NCI-H1694 (cell line): ENCODE measurements at places on chromosomes 7 and 10.

DNA sequence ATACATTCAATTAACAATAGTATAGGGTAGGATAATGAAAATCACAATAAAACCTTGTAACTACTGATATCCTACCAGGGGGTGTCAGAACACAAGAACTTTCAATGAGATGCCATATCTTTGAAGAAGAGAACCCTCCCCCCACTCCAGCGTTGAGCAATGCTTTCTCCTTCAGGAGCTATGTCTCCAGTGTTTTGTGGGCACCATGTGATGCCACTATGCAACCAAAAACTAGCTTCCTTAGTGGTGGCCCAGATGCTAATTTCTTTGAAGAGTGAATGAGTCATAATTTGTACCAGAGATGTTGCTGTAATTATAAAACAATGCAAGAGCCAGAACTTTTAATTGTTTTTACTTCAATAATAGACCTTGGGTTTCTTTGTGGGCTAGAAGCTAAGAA, 76.0 kb upstream of the ADO start:
- DNase-seq, result no peak

DNA sequence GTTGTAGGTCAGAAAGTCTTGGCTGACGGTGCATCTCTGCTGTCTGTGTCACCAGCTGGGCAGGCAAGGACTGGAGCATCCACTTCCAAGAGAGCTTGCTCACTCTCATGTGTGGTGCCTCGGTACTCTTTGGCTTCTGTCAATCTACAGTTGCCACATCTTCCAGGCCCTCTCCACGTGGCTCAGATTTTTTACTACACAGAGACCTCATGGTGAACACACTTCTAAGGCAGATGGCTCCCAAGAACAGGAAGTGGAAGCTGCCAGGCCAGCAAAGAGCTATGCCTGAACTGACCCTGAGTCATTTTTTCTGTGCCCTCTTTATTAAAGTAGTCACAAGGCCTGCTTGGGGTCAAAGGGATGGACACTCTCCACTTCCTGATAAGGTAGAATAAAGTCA, 351.5 kb upstream of the AUTS2 start:
- no peak for DNase-seq

- DNase-seq, result no peak
Observed at GRCh38 chr10:91198781-91199180, 21.7 kb upstream of the PCGF5 start.

- no peak for DNase-seq
Observed at GRCh38 chr7:33062023-33062781, at the start of gene NT5C3A. Gene NT5C3A, minus strand, starts transcription at chr7:33062776. Its CDS starts 71 bp downstream, at chr7:33062705.

DNA sequence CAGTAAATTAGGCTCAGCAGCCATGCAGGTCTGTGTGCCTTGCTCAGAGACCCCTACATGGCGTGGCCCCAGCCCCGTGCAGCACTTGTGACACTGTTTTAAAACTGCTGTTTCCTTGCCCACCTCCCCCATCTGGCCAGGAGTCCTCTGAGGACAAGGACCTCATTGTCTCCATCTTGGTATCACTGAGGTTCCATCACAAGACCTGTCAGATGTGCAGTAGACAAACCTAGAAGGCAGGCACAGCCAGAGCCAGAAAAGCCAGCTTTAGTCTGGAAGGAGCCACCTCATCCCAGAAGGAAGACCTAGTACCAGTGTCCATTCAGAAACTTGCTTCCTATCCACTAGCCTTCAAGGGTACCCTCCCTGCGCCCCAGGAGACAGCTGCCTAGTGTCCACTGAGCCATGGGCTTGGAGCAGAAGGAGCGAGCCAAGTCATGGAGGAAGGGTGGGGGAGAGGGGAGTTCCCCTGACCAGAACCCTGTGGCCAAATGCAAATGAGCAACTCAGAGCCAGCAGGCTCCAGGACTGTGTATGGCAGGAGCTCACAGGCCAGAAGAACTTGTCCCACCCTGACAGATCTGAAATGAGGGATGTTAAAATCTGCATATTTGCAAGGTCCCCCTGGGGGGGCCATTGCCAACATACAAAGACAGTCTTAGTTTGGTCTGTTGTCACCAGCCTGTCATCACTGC, 176.1 kb downstream of the SH3PXD2A start:
- DNase-seq, result no peak

GRCh38 chr10:119786117-119786769, 60.4 kb downstream of the INPP5F start:
- DNase-seq, result no peak

- DNase-seq, result no peak
Observed at GRCh38 chr7:140898786-140899536, 25.8 kb downstream of the BRAF start.

DNA sequence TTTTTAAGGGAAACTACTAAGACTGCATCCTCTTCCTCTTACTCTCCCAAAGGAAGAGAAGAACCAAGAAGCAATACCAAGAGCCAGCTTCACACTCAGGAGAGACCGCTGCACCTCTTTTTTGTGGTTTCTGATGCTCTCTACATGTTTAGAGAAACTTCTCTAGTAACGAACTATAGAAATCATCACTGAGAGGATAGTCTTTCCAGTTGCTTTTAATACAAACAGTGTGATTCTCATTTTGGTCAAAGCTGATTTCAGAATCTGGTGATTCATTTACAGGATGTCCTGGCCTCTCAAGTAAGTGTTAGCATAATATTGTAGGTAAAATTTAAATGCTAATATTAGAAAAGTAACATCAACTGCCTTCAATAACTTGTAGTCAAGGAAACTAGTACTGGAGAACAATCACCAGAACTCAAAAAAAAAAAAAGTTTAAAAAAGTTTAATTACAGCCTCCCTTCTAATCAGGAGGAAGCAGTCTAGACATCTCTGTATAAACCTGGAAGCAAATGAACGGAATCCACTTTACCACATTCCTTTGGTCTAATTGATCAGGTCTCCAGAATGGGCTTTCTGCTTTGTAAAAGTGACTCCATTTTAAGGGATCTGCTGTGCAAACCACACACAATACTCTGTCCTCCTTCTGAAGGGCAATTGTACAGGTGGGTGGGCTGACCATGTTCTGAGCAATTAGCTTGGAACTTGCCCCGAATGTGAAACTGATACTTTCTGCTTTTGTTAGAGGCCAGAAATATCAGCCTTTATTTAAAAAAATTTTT, 3.0 kb downstream of the LAMB1 start:
- no peak for DNase-seq

DNA sequence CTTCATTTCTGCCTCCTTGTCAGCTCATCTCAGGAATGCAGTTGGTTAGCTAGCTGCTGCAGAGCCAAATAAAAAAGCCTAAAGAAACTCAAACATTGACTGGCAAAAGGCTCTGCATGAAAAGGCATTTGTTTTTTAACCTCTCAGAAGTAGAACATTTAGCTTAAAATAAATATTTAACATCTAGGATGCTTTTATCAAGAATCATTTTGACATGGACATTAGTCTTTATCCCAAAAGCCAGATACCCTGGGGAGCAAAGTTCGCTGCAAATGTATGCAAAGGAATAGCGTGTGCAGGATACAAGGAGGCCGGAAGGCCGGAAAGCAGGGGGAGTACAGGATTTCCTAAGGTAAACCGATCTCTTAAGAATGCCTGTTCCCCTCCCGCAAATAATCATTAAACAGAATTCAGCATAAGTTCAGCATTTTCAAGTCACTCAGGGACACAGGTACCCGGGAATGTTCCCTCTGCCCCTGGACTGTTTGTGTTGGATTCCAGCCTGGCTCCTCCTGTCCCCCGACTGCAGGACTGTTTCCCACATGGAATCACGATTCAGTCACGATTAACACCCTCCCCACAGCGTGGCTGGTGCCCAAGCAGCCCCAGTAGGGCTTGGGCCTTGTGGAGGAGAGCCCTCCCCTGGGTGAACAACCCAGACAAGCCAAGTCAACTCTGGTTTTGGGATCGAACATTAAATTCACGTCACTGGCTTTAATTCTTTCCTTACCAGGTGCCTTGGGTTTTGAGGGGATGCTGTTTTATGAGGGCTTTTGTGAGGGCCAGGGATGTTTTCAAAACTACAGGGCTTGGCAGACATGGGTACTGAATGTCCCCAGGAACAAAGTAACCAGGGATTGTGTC, 97.8 kb downstream of the HIPK2 start:
- DNase-seq, result no peak

DNA sequence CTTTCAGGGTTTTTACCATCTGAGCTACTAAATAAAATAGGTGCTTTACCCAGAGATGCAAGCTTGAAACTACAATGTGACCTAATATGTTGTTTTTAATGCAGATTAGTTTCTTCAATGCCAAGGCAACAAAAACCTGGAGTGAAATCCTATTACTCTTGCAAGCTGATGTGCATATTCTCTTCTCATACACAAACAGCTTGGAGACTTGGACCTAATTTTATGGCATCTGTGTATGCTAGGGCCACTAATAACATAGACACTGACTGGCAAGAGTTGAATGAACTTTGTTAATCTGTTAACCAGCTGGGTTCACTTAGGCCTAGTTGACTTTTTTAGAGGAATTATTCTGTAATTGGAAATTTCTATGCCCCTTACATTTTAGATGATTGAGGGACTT, 23.4 kb upstream of the SMIM30 start:
- no peak for DNase-seq

DNA sequence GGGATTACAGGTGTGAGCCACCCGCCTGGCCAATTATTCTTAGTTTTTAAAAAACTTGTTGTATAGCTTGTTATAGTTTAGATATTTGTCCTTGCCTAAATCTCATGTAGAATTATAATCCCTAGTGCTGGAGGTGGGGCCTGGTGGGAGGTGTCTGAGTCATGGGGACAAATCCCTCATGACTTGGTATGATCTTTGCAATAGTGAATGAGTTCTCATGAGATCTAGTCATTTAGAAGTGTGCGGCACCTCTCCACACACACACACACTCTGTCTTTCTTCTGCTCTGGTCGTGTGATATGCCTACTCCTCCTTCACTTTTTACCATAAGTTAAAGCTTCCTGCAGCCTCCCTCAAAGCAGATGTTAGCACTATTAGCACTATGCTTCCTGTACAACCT, 37.2 kb downstream of the FAM149B1 start:
- DNase-seq, result no peak

DNA sequence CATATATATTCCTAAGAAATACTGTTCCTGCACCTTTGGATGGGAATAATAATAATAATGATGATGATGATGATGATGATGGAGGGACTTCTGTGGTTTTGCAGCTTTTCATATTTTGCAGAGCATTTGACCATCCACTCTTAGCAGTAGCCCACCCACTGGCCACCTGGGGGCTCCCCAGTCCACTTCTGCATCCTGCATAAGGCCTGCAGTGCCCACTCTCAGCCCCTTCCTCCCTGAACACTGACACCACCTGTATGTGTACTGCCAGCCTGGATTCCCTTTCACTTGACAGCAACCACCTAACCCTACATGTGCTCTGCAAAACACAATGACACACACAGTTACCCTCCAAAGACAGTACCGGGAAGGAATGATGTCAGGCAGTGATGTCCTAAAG, 131.4 kb downstream of the ADAM12 start:
- no peak for DNase-seq

DNA sequence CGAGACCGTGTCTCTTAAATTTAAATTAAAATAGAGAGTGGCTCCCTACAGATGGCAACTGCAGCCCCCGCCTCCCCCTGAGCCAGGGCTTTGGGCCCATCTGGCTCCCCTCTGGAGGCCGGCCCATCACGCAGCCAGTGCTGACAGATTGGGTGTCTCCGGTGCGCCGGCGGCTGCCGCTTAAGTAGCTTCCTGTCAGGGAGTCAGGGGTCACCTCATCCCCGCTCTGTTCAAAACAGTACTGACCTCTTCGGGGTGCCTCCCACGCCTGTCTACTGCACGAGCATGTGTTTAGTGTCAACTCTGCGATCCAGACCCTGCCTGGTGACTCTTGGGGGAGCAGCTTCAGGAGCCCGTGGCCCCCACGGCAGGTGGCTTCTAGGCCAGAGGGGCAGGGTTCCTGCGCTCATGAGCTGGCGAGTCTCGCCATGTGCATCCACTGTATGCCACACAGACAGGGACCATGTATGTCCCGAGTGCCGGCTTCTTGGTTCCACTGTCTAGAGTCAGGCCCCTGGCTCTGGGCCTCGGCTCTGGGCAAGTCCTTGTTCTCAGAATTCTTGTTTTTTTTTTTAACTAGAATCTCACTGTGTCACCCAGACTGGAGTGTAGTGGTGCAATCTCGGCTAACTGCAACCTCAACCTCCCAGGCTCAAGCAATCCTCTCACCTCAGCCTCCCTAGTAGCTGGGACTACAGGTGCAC, 36.1 kb downstream of the KCTD7 start:
- DNase-seq, result peak; percentile 72

- no peak for DNase-seq
Observed at GRCh38 chr7:103731169-103731568, 258.3 kb downstream of the RELN start.

- no peak for DNase-seq
Observed at GRCh38 chr10:92064506-92064905, 140.9 kb downstream of the BTAF1 start.

DNA sequence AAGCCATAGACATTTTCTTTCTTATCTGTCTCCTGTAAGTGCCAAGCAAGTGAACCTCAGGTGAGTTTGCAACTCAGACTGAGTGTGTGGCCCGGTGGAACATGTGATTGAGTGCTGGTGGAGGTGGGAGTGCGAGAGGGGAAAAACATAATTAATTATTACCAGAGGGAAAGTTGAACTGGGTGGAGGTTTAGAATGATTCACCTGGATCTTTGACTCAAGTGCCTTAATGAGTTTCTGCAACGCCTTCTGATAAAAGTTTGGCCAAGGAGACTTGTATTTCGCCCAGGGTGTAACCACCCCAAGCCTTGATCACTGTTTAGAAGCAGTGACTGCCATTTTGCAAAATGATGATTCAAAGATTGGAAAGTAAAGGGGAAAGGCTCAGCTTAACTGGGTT, 513.9 kb downstream of the GATA3 start:
- DNase-seq, result no peak

DNA sequence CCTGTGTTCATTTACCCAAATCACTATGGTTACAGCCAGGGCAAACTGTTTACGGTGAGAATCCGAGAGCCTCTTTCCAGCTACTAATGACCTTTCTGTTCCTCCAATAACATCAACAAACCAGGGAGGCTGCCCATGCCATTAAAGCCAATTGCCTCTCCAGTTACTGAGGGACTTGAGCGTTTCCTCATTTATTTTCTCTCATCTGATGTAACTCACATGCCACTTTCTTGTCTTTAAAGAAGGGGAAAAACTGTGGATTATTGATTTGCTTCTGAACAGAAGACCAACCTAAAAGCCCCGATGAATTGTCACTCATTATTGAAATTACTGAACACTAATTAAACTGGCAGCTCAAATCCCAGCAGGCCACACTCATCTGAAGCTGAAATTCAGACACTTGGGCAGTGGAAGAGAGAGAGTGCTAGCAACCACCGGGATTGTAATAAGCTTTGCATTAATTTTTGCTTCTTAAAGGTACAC, 595.8 kb upstream of the MKI67 start:
- DNase-seq, result no peak

DNA sequence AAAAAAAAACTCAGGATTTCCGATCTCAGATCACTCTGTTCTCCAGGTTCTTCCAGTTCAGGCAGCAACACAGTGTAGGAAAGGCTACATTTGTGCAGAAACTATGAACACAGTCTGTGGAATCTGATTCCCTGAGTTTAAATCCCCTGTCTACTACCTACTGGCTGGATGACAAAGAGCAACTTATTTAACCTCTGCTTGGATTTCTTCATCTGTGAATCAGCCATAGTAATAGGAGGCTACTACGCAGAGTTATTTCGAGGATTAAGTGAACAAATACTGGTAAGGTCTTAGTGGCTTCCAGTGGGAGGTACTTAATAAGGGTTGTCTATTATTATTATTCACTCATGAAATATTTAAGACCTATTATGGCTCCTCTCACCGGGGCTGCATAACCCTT, 44.3 kb upstream of the PDCD4 start:
- no peak for DNase-seq
